Prostate gland (tissue), 2 donors: ENCODE measurements at places on chromosomes 2 and 18.
A peak's percentile ranks its signal among the peaks of the same experiment; 100 is the strongest.

DNA sequence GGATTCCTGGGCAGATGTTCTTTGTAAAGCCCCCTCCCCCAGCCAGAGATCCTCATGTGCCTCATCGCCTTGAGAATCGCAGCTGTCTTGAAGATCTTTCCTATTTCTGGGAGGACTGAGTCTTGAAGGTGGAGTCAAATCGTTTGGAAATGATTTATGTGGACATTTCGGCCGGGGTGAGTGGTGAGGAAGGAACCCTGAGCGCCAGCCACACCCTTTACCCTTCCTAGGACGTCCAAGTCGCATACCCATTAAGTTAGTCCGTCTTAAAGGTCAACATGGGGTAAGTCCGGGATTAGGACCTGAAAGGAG lies 84.9 kb upstream of the ZCCHC2 start:
- DNase-seq = no peak

GRCh38 chr2:105224444-105224843 lies 17.1 kb upstream of the GPR45 start:
- no peak for DNase-seq

- no peak for DNase-seq
Measured at GRCh38 chr18:48693625-48694262, 154.9 kb downstream of the CTIF start.

DNA sequence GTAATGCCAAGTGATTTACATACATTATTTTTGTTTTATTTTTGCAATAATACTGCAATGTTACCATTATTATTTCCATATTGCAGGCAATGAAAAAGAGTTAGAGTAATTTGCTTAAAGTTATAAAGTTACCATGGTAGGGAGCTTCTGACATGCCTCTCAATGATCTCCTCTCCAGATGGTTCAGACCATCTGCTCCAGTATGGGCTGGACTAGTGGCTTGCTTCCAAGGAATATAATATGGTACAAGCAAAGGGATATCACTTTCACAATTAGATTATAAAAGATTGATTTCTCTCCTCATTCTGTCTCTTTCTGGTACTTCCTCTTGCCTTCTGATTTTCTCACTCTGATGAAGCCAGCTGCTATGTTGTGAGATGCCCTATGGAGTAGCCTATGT lies 245.4 kb downstream of the INSIG2 start:
- DNase-seq = no peak

- no peak for DNase-seq
Measured at GRCh38 chr2:27148801-27149439, at the start of gene TCF23. TSS of gene TCF23 (plus strand) at chr2:27149004. CDS start at chr2:27149134, 130 bp downstream.

- peak; percentile 66 for DNase-seq
Measured at GRCh38 chr18:26745288-26746181, 120.0 kb downstream of the AQP4 start.

DNA sequence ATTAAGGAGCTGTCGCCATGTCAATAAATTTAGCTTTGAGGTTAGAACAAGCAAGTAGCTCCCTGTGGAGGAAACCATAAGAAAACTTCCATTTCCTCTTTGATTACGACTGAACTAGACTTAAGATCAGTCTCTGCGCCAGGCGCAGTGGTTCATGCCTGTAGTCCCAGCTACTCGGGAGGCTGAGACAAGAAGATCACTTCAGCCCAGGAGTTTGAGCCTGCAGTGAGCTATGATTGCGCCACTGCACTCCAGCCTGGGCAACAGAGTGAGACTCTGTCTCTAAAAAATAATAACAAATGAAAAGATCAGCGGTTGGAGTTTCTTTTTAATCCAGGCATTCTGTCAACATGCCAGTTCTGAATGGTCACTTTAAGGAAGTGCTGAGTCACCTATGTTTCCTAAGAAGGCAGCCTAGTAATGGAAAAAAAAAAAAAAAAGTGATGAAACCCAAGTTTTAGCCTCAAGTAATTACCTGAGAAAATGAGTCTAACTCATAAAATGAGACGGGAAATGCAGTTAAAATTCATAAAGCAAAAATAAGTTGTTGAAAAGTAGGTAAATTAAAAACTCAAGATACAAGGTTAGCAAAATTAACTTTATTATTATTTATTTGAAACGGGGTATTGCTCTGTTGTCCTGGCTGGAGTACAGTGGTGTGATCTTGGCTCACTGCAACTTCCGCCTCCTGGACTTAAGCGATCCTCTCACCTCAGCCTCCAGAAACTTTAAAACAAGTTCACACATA lies 10.2 kb downstream of the C18orf32 start:
- no peak for DNase-seq

- no peak for DNase-seq
Measured at GRCh38 chr2:67997903-67998302, 64.9 kb downstream of the C1D start.

DNA sequence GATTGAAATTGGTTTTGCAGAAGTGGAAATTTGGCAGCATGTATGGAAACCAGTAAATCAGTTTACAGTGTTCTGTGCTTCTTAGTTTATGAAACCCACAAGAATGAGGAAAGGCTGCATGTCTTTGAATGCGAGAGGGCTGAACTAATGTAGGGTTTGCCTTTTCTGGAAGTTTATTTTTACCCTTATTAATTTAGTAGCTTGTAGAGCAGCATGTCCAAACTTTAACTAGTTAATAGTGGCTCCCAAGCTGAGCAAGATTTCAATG lies 50.4 kb downstream of the LDLRAD4 start:
- DNase-seq = peak; percentile 32

DNA sequence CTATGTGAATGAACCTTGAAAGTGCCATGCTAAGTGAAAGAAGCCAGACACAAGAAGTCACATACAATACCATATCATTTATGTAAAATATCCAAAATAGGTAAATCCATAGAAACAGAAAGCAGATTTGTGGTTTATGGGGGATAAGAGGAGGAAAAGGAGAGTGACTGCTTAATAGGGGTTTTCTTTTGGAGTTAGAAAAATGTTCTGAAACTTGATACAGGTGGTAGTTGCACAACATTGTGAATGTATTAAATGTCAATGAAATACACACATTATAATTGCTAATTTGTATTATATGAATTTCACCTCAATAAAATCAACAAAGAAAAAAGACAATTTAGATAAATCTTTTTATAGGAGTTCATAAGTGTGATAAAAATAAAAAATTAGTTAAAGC lies 37.1 kb downstream of the MEMO1 start:
- DNase-seq = no peak

GRCh38 chr18:21598726-21599584 lies 1.5 kb downstream of the ESCO1 start:
- DNase-seq = no peak

DNA sequence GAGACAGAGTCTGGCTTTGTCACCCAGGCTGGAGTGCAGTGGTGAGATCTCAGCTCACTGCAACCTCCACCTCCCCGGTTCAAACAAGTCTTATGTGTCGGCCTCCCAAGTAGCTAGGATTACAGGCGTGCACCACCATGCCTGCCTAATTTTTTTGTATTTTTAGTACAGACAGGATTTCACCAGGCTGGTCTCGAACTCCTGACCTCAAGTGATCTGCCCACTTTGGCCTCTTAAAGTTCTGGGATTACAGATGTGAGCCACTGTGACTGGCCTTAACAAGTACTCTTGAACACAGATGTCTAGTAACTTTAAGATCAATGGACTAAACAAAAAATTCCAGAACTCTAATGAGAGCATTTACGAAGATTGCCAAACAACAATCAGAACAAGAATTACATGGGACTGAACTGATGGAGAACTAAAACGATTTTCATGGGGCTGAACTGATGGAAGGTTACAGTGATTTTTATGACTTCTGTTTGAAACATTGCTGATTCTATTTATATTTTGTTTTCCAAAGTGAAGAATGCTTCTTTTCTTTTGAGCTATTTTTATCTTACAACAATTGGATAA lies 46.5 kb upstream of the ST3GAL5 start:
- DNase-seq = no peak

- no peak for DNase-seq
Measured at GRCh38 chr2:29343830-29344229, 228.6 kb downstream of the CLIP4 start.
